ENCODE measurements at places on chromosomes 6 and 20.

GRCh38 chr20:24702501-24703283 lies 233.3 kb downstream of the SYNDIG1 start:
- DNase-seq: no peak

- DNase-seq: no peak
These were observed 67.0 kb upstream of the SIRPA start for GRCh38 chr20:1827974-1828785.

- DNase-seq: no peak
These were observed 26.8 kb downstream of the DACT2 start for GRCh38 chr6:168292826-168293225.

DNA sequence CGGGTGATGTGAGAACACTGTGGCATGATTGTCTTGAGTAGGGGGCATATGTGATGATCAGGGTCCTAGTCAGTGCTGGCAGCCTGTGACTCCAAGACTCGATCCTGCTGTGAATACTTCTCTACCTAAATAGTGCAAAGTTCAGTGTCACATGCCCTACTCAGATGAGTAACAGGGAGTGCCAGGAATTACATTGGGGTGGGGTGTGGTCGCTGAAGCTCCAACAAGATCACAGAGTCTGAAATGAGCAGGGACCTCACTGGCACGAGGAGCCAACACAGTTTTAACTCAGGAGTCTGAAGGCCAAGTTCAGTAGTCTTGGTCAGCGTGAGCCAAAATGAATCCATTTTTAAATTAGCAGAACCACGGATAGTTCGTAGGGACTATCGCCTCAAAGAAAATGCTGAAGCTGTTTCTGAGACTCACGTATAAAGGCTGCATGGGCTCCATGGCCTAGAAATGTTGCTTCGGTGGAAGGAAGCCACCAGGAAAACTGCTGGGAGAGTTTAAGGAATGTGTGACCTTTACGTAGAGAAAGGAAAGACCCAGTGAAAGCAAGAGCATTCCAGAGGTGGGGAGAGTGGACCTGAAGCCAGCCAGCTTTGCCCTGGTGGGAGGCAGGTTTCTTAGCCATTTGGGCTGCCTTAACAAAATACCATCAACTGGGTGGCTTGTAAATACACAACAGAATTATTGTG lies 72.2 kb downstream of the RPP40 start:
- no peak for DNase-seq

- no peak for DNase-seq
These were observed 115.2 kb downstream of the PSMB1 start for GRCh38 chr6:170437719-170438401.

GRCh38 chr6:55898342-55898741 lies 23.0 kb upstream of the BMP5 start:
- DNase-seq: no peak
